GM03348 (cell line): ENCODE measurements at places on chromosomes 4 and X.

GRCh38 chrX:130108647-130109428 lies 1.5 kb downstream of the ELF4 start:
- peak; percentile 65 for DNase-seq

GRCh38 chr4:70958681-70959080 lies 34.8 kb upstream of the DCK start:
- peak; percentile 86 for DNase-seq

DNA sequence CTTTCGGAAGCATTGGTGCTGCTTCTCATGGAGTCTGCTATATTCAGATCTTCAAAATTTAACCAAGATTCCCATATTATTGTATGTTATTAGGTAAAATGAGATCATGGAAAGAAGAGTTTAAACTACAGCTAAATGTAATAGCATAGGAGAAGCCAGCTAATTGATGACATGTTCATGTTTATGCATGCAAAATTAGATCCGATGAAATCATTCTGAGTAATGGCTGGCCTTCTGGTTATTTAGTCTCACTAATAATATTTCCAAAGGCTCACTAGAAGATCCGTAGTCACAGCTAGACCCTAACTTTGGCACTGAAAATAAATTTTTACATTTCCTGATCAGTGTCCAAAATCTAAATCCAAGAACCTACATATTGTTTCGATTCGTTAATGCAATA lies 19.8 kb upstream of the PHKA2 start:
- DNase-seq, result no peak

DNA sequence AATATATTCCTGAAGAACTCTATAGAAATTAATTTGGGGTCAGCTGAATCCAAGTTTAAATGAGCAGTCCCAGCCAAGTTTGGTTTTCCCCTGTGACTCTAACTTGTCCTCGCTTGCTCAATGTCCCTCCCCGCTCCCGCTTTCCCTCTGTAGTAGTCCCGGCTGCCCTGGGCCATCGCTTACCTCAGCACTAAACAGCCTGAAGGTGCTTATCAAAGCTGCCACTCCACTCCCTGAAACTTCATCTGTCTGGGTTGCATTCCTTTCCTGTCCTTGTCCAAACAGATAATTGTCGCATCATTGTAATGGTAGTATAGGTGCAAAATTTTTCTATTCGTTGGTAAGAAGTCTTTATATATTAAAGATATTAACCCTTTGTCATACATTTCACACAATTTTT lies 12.8 kb downstream of the SLC25A43 start:
- no peak for DNase-seq

DNA sequence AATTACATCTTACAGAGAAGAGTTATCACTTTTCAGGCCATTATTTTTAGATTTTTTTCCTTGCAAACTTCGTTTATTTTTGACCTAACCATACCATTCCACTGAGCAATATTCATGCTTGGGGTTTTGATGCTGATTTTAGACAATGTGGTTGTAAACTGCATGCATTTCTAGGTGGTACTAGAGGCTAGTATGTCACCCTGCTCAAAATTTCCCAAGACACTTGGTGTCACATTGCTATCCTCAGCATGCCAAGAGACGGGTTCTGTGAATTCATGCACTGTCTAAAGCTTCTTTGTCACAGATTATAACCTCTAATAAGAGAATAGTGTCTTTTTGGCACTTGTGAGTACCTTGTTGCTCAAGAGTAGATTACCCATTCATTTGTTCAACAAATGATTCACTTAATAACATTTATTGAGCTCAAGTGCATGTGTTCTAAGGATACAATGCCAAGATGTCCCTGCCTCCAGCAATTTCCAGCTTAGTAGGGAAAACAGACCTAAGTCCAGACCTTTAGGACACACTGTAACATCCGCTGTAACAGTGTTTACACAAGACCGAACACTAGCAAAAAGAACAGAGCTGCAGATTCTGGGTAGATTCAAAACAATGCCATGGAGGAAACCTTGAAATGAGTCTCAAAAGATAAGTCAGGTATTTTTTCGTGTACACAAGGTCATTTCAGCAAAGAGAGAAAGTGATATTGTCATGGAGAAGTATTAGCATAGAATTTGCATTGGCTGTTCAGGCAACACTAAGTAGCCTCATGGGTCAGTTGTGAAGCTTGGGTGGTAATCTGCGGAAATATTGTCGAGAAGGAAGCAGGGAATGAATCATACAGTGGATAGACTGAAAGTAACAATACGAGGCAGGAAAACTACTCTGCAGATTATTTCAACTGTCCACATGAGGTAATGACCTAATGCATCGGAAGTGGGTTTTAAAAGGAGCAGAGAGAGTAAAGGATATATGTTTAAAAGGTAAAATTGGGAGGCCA lies 515.1 kb upstream of the ZFP42 start:
- peak; percentile 23 for DNase-seq

GRCh38 chr4:142314686-142315085 lies 531.4 kb downstream of the INPP4B start:
- DNase-seq, result no peak

DNA sequence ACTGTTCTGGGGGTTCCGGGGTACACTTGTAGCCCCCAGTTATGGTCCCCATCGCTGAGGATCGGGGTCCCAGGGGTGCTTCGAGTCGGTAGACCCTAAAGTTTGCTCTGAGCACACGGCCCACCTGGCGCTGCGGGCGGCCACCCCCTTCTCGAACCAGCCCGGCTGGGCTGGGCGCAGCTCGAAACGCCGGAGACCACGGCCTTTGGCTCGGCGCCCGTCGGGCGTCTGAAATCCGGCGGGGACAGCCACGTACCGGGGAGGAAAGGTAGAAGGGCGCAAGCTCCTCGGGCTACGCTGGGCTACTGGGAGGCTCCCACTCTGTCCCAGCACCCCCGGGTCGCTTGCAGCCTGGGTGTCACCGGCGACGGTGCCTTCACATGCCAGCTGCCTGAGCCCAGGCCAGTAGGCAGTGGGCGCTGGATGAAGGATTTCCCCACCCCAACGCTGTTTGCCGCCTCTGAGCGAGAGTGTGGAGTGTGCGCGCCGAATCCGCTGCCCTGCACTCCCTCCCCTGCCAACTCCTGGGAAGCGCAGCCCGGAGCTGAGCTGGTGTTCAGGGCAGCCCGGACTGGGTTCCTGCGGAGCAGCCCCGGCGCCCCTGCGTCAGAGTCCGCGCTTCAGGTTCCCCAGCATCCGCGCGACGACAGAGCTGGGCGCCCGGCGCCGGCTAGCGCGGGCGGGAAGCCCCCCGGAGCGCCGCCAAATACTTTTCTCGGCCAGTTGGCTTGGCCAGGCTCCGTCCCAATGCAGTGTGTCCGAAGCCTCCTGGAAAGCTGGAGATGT lies 637 bp downstream of the MAMLD1 start:
- DNase-seq, result peak; percentile 50

- no peak for DNase-seq
These were observed 20.2 kb downstream of the SYAP1 start for GRCh38 chrX:16739574-16739973.

DNA sequence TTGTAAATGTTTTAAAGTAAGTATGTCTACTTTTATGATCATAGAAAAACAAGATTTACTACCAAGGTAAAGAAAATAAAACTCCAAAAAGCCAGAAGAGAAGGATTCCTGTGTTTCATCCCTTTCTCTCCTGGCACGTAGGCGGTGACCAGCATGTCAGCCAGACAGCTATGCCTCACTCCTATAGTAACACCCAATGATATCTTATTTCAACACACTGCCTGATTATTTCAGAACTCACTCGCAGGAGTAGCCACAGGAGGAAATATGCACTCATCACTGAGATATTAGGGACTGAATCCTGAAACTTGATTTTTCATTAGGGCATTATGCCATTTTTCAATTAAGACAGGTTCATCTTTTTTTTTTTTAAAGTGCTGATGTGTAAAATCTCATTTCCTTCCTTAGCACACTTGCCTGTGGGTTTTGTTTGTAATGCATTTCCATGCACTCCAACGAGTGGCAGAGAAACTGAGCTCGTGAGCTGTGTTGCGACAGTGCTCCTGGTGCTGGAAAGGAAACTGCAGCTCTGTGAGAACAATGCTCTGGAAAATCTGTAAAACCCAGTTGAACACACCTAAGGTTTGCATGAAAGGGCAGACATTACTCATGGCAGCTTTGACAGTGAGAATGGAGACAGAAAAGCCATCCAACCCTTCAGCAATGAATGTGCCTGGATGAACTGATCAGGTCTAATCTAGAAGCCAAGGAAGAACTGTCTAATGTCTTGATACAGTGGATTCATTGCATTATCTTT lies 18.2 kb downstream of the RAI2 start:
- DNase-seq, result no peak

- no peak for DNase-seq
These were observed 56.0 kb downstream of the GLUD2 start for GRCh38 chrX:121103381-121103780.

- DNase-seq, result no peak
These were observed 47.5 kb downstream of the FGF13 start for GRCh38 chrX:138664016-138664415.

GRCh38 chrX:17706676-17707075 lies 30.6 kb upstream of the SCML1 start:
- DNase-seq, result peak; percentile 82

DNA sequence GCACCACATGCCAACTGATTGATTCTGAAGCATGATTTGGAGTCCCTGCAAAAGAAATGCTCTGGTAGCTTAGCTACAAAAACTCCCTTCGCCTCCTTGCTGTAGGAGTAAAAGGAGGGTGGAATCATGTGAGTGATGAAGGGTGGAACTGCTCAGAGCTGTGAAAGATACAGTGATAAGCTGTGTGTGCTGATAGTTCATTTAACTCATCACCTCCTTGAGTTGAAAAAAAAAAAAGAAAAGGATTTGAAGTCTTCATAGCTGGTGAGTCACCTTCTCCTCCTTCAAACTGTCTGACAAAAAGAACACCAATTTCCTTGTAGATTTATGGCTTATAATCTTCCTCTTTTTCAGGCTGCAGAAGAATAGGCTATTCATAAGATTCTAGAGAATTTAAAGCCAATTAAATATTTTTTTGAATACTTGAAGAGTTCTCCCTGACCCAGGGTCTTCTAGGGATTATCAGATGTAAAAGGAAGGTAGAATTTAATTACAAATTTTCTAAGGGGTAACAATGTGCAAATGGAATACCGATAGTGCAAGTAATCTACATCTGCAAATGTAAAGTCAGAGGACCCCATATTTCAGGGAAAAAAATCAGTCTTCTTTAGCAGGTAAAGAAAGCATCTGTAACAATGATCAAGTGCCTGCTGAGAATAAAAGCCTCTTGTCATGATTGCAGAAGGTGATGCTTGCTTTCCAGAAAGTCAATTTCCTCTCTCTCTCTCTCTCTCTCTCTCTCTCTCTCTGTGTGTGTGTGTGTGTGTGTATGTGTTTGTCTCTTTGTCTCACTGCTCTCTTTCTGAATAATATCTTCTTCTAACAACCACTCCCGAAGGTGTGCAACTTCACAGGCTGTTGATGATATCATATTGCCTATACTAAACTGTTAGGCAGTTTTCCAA lies 208.8 kb upstream of the VEGFC start:
- DNase-seq, result peak; percentile 15

- no peak for DNase-seq
These were observed 6.5 kb upstream of the JADE1 start for GRCh38 chr4:128802680-128803628.

DNA sequence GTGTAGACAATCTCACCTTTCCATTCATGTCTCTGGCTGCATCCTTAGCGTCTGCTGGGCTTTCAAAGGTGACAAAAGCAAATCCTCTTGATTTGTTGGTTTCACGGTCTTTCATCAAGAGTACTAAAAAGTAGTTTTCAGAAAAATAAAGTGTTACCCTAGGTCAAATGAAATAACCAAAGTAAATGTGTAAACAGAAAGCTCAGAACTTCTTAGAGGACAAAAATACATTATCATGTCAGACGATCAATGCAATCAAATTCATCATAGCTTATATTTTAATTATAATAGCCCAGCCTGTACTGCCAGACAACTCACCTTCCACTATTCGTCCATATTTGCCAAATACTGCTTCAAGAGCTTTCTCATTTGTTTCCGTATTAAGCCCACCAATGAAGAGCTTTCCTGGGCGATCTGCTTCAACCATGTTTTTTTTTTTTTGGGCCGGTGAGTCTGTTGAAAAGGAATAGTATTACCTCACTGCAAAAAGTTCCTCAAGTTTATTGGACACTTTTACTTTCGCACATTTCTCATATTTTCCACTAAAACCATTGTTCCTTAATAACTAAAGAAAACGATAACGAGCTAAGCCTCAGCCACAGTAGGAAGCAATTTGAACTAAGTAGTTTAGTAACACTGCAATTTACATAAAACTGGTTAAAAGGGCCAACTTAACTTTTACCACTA lies 1.4 kb downstream of the RBMX start:
- no peak for DNase-seq

GRCh38 chr4:139857021-139857420 lies 191.4 kb downstream of the MGST2 start:
- no peak for DNase-seq

DNA sequence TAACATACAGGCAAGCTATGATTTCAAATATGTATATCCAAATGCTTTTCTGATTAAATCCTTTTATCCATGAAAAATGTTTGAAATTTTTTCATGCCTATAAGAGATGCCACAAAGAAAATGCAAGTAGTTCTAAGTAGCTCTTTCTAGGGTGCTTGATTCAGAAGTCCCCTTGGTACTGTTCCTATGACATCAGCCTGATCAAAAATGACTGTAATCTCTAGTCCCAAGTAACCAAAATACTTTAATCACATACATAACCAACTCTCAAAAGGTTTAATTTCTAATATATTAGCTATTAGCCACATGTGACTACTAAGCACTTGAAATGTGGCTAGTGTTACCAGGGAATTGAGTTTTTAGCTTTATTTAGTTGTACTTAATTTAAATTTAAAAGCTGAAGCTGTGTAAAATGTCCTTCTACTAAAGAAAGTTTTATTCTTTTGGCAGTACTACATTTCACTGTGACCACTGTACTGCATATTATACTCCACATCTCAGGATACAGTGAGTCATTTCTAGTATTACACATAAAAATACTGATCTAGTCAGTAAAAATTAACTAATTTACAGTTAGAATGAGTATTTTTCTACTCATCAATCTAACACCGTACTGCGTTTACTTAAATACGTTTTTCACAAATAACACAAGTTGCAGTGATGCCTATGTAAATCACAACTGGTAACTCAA lies 33.9 kb downstream of the FBXW7 start:
- DNase-seq, result peak; percentile 22

DNA sequence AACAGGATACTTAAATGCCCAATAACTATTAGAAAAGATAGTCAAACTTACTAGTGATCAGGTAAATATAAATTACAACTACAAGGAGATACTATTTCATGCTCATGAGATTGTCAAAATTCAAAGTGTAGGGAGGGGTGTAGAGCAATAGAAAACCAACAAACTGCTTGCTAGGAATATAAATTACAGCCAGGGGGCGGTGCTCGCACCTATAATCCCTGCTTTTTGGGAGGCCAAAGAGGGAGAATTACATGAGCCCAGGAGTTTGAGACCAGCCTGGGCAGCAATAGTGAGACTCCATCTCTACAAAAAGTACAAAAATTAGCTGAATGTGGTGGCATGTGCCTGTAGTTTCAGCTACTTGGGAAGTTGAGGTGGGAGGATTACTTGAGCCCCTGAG lies 556.5 kb upstream of the NR3C2 start:
- peak; percentile 10 for DNase-seq

DNA sequence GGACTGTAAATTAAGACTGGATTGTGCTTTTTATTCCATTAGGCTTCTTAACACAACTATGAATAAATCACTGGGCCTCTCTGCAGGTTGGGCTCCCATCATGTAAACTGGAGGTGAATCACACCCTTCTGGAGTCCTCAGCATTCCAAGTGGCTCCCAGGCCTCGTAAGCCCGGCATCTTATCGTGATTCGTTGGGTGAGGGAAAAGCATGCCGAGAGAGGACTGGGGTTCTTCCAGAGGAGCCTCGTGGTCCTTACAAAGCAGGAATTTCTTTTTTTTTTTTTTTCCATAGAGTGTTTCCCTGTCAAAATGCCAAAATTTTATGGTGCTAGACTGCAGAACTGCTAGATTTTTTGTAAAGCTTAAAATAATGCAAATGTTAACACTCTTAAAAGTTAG lies 20.0 kb downstream of the CLDN22 start:
- DNase-seq, result no peak
